NB4 (cell line): ENCODE measurements at places on chromosomes 4 and X.

GRCh38 chr4:138897811-138898226 lies 117.8 kb upstream of the NOCT start:
- DNase-seq, result no peak

DNA sequence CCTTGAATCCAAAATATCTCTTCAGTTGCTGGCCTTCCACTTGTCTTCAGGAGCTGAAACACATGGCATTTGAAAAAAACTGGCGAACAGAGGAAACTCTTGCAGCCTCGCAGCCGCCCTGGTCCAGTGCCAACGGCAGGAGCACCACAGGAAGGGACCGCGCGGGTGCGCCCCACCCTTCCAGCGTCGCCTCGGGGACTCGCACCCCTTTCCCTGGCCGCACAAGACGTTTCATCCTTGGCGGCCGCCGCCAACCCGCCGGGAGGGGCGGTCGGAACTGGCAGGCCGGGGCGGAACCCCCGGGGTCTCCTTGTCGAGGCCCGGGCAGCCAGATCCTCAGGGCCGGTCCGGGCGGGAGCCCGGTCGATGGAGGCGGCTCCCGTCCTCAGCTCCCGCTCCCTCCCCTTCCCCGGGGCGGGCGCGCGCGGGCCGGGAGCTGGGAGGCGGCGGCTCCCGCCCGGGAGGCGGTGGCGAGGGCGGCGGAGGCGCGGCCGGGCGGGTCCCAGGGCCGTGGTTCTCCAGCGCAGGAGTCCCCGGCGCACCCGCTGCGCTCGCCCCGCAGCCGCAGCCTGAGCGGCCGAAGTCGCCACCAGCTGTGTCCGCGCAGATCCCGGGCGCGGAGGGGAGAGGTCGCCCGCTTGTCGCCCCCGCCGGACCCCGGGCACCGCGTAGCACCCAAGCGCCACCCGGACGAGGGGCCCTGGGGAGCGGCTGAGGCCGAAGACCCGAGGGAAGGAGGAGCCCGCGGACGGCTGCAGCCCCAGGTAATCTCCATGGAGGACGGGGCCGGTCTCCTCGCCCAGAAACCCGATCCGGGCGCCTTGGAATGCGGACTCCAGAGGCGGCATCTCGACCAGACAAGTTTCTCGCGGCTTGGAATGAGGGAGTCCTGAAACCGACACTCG lies 886 bp upstream of the NDST3 start:
- DNase-seq, result peak; percentile 54

DNA sequence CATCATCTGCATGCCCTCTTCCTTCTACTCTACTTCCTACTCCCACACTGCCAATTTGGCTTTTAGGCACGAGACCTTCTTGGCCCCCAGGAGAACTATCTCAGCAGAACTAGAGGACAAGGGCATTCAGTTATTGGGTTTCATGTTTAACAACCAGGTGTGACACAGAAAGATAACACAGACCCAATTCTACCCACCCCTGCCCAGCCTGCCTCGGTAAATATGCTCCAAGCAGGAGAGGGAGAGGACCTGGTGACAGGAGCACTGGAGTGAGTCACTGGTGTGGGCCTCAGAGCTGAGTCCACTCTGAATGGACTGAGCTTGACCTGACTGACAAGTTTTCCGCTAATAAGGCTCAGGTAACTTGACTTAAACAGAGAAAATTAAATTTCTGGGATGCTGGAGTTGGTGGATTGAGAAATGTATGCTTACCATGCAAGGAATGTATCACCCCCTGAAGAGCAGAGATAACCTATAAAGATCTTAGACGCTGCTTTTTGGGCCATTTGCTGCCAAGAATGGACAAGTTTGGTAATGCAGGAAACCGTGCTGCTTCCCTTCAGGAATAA lies 52.5 kb downstream of the CASP3 start:
- no peak for DNase-seq

- no peak for DNase-seq
Measured at GRCh38 chr4:34039766-34040165, 2204.5 kb downstream of the ARAP2 start.

- DNase-seq, result no peak
Measured at GRCh38 chr4:102431608-102431961, 69.6 kb upstream of the NFKB1 start.

DNA sequence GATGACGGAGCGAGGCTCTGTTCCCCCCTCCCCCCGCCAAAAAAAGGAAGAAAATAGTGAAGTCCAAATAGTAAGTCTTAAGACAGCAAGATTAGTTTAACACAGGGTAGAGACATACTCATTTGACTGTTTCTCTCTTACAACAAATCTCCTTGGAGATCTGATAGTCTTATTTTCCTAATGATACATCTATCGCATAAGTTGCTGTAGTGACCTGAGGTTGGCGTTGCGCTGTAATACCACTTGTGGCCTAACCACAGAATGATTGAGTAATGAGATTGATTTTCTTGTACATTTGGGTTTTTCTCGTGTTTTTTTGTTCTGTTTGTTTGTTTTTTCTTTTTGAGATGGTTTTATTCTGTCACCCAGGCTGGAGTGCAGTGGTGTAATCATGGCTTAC lies 27.2 kb downstream of the OCIAD1 start:
- DNase-seq, result peak; percentile 41

DNA sequence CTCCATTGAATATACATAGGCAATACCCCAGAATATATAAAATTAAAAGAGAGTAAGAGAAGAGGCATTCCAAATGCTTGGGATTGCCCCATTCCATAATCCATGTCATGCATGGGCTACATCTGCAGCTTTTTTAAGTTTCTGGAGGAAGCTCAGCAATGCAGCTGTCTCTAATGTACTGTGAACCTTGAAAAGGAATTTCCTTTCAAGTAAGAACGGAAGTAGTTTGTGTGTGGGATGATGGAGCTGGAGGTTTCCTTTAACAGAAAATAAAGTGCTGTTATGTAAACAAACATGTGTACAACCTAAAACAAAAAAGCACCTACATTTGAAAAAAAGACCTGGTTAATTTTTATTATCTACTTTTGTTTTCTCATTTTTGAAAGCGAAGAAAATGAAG lies 303.5 kb downstream of the BMPR1B start:
- no peak for DNase-seq

GRCh38 chr4:37471971-37472370 lies 214.2 kb downstream of the RELL1 start:
- DNase-seq, result peak; percentile 32

DNA sequence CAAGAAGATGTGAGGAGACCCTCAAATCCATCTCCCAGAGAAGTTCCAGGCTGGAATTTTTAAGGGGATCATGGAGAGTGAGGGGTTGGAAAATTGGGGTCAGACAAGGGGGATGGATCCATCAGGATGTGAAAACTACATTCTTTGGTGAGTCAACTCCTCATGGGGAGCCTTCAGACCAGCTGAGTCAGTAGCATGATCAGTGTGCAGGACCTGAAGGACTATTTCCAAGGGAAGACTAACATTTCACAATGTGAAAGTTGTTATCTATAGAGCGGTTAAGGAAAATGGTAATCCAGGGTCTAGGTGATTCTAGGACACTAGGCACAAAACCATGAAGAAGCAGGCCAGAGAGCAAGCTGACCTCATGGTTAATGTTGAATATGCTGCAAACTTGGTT lies 38.6 kb upstream of the CEP135 start:
- DNase-seq, result no peak

DNA sequence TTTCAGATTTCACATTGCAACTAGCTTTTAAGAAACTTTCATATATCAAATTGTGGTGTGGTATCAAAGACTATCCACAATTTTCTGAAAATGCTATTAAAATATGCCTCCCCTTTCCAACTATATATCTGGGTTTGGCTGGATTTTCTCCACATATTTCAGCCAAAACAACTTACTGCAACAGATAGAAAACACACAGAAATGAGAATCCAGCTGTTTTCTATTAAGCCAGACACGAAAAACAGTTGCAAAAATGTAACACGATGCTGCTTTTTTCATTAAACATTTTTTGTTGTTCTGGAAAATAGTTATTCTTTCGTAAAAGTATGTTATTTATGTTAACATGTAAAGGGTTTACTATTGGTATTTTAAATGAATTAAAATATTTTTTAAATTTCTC lies 33.1 kb downstream of the DCTD start:
- DNase-seq, result no peak

DNA sequence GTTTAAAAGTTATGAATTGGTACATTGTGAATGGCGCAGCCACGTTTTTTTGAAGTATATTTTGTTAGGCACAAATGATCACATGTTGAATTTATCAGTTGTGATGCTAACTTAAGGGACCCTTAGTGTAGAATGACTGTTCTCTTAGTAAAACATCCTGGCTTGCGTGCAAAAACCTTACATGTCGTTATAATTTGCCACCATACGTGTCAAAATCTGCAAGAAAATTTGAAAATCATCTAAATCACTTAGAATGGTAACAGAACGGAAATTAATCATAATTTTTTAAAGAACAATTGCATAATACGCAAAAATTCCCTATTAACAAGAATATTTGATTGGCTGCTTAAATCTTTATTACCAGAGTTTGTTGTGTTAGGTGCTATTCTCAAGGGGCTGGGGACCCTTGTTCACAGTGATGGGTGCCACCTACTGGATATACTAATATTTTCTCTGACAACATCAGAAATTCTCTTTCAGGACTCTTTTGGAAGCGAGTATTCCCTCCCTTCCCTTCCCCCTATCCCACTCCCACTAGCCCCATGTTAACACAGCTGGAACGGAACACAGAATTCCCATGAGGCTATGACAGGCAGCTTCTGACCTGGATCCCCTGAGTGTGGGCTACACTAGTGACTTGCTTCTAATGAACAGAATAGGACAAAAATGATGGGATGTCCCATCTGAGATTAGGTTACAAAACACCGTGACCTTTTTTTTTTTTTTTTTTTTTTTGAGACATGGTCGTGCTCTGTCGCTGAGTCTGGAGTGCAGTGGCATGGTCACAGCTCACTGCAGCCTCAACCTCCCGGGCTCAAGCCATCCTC lies 71.8 kb downstream of the SUPT20HL2 start:
- peak; percentile 64 for DNase-seq

- no peak for DNase-seq
Measured at GRCh38 chr4:1383728-1384591, 22.3 kb downstream of the NKX1-1 start.

GRCh38 chr4:15682242-15683142 lies 865 bp downstream of the FAM200B start:
- peak; percentile 62 for DNase-seq

DNA sequence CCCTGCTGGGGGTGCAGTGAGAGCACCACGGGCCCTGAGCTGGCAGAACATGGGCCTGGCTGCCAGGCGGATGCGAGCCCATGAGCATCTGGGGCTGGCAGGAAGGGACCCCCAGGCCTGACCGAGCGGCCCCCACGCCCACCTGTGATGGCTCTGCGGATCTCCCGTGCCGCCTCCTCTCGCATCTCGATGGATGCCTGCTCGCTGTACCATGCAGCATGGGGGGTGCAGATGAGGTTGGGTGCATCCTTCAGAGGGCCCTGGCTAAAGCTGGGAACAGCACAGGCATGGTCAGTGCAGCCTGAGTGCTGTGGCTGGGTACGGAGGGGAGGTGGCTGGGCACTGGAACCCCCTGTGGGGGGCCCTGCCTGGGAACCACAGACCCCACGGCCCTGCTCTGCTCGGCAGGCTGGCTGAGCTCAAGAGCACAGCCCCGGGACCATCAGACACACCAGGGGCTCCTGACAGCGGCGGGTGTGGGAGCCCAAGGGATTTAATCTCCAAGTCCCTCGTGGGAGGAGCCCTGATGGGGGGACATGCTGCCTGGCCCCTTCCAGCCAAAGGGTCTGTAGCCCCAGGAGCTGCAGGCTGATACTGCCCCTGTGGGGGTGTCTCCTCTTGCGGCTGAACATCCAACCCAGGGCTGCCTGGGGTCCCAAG lies 35.5 kb downstream of the CTBP1 start:
- no peak for DNase-seq

- no peak for DNase-seq
Measured at GRCh38 chr4:156969911-156970310, 1.7 kb downstream of the PDGFC start.

GRCh38 chr4:52959541-52959940 lies 97.4 kb downstream of the RASL11B start:
- no peak for DNase-seq

DNA sequence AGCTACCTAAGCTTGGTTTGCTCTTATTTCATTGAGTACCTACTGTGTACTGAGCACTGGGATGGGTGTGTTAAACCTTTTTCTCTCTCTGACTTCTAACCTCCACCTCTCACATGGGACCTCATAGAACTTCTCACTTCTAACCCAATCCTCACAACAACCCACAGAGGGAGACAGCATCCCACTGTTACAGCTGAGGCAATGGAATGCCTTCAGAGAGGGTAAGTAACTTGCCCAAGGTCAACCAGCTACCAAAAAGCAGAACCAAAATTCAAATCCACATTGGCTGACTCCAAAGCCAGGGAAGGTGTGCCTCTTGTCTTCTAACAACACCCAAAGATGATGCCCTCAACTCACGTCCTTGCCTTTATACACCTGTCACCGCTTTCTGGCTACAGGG lies 5.4 kb downstream of the SEL1L3 start:
- peak; percentile 35 for DNase-seq

GRCh38 chrX:34341258-34341657 lies 209.1 kb upstream of the FAM47A start:
- DNase-seq, result peak; percentile 5

GRCh38 chr4:41214825-41215146 lies 444 bp upstream of the APBB2 start:
- no peak for DNase-seq

DNA sequence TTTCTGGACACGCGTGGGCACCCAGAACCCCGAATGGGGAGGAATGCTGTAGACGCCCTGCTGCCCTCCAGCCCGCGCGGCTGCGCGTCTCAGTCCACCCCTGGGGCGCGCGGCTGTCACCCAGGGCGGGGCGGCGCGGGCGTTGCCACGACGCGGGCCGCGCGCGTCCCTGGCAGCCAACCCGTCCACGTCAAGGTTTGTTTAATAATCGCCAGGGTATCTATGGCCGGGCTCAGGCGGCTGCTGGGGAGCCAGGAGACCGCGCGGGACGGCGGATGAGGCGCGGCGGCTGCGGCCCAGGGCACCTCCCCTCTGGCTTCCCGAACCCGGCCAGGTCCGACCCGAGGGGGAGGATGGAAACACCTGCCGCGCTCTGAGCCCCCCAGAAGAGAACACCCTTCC lies at the start of gene SPATA18:
Gene SPATA18 (plus strand): TSS at position 92 of the 402 bp plus-strand sequence. CDS start 401 bp downstream, outside the sequence.
- no peak for DNase-seq
